ENCODE measurements at places on chromosomes 7 and 10.

DNA sequence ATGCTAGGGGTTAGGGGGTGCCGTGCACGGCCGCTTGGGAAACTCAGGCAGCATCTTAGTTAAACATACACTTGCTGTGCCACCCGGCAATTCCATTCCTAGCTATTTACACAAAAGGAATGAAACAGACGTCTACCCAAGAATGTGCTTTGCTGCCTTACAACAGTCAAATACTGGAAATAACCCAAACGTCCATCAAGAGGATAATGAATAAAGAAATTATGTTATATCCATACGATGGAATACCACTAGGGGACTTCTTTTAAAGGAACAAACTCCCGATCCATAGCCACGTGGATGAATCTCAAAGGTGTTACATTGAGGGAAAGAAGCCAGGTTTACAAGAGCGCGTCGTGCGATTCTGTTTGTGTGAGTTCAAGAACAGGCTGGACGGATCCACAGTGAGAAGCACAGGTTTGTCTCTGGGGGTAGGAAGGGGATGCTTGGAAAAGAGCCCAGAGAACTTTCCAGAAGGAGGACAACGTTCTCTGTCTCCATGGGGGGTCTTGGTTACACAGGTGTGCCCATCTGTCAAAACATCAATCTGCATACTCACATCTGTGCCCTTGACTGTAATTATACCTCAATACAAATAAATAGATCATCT, 41.8 kb downstream of the STK32C start:
- no peak for DNase-seq

DNA sequence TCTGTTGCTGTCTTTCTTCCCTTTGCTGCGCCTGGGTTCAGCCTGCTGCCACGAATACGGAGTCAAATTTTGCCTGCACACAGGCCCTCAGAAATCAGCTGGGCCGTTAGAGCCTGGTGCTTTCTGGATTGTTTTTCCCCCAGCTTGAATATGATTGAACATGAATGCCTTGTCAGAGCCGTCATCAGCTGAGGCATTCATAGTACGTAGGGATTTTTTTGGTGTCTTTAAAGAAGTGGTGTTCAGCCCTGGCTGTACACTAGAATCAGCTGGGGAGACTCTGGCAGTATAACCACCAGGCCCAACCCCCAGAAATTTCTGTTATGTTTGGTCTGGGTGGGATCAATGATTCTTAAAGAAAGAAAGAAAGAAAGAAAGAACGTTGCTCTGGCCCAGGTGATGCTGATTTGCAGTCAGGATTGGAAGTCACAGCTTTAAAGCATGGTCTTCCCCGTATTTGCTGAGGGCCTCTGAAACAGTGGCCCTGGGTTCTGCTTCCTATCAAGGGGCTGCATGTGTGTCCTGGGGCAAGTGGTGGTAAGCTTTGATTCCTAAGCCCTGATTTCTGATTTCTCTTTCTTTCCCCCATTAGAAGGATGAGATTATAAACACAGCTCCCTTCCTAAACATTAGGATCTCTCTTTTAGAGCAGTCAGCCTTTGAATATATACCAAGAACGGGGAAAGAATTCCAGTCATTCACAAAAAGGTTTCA, 24.7 kb downstream of the NUB1 start:
- DNase-seq: no peak

DNA sequence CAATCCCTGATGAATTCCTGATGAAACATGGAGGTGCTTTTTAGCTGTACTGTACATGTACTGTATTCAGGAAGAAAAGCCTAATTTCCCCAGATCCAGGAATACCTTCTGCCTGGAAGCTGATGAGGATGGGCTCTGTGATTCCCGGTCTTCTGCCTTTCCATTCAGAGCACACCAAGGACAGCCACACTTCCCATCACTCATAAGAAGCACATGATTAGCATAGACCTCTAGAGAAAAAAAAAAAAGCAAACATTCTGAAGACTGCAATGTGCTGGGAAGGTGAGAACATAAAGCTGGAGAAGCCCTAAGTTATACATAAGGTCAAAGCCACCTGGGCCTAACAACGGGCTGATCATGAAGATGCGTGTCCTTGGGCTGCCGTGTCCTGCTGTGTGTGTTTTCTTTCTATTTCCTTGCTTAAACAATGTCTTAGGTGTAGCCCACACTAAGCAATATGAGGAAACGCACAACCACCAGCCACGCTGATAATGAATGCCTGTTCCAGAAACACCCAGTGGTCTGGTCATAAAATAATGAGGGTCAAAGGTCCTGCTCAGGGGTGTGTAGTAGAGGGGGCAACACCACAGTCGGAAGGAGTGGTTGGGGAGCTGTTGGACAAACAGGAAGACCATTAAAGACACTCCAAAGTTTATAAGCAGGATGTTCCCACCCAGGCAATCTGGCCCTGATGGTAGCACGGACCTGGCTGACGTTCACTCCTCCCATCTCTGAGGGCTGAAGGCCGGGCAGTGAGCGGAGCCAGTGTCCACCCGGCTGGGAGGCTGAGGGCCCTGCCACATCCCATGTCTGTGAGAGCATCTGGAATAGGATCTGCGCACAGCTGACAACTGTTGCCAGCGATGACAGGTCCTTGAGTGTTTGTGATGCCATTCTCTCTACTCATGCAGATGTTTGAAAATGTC, 7.9 kb downstream of the PKD1L1 start:
- DNase-seq: no peak

DNA sequence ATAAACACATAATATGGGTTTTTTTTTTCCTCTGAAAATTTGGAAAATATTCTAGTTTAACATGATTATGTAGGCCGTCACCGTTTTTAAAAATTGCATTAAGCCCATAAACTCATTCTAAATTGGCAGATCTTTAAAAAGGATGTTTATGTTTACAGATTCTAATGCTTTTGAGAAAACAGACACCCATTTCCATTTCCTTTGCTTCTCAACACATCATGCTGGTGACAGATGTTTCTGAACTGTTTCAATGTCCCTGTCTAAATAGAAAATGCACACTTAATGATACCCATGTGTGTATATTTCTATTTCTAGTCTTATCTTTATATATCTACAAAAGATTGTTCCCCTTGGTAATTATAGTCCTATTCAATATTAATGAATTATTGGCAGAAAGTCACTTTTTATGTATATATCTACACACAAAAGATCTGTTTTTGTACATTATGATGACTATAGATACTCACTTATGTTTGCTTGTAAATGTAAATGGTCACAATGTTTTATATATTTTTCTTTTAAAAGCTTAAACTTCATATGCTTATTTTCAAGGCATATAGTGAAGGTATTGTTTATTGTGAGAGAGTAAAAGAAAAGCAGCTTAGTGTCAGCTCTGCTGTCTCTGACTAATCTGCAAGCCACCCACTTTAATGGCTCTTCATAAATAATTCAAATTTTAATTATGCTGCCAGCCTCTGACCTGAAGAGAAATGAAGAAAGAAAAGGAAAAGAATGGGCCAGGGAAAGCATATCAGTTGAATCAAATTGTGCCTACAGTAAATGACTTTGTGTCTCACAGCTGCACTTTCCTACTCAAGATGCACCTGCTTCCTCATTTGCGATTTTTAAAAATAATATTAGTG, 179.4 kb downstream of the CACNA2D1 start:
- DNase-seq: no peak

DNA sequence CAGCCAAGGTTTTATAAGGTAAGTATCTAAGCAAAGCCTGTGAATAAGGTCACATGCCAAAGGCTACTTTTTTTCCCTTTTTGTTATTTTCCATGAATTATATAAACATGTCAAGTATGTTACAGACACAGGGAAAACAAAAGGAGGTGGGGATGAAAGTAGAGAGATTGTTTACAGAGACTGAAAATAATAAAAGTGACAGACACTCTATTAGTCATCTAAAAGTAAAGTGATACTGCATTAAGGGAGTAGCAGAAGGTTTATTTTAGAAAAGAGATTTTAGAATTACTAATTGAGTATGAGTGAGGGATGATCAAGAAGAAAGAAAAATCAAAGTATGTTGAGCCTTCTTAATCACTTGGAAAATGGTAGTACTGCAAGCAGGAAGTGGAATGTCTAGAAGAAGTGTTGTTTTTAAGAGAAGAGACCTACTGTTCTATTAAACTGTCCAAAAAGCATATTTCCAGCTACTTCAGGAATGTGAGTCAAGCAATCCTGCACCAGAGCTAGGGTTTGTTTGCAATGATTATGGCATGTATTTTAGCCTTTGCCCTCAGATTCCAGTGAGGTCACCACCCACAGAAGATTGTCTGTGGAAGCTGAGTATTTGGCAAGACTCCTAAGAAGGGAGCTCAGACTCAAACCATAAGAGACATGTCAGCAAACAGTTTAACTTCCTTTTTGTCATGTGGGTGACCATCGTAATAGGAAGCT, 177.9 kb upstream of the PLXDC2 start:
- no peak for DNase-seq

DNA sequence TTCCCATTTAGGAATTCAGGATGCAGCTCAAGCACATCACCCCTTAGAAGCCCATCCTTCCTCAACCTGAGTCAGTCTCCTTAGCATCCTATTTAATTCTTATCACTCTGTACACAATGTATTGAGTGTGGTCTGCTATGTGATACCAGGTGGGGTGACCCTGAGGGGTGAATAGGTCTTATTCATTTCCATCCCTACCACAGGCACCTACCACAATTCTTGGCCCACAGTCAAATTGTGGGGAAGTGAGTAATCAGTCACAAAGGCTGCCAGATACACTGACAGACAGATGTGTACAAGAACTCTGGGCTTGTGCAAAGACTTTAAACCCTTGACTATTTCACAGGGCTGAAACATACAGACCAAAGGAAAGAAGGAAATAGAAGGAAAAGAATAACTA, 560.5 kb downstream of the PARD3 start:
- no peak for DNase-seq

DNA sequence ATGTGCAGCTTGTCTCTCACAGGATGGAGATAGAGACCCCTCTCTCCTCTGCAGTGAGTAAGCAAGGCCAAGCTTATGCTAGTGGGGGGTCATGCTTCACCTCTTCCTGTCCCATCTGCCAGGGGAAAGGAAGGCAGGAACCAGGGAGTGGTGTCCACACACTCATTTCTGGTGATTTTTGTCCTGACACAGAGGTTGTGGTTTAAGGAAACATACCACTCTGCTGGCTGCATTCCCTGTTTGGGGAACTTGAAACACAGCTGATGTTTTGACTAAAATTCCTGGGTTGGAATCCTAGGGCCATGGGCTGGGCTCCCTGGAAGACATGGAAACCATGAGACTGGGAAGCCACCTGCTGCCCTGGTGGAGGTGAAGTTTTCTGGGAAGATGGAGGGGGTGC, 21.4 kb downstream of the C10orf120 start:
- no peak for DNase-seq

GRCh38 chr10:102645388-102645740, 1.1 kb downstream of the TRIM8 start:
- no peak for DNase-seq

DNA sequence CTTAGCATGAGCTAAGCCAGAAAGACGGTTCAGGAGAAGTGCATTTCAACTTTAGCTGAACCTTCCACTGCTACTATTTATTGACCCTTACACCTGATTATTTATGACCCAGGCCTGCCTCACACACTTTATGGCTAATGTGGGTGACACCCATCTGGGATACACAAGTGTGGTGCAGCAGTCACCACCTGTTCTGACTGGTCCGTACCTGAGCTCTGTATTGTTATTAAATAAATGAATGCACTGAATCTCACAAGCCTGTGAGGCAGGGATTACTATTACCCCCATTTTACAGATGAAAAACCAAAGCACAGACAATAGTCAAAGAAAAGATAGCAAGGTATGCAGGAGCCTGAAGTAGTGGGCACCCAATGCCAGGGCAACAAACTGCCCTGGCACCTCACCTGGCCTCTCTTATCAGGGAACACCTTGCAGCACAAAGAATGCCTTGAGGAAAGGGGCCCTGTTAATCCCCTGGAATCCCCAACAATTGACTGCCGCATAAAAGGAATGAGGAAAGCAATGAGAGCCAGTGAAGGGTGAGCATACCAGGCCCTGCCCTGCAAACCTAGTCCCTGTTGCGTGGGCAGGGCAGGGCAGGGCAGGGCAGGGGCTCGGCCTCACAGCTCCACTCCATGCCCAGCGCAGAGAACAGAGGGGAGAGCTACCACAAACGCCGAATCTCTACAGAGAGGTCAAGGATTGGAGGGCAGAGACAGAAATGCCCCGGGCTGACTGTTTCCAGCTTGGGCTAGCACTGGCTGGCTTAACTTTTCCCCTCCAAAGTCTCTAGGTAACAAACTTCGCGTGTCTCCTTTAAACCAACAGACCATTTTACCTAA, 1.3 kb downstream of the ANXA11 start:
- DNase-seq: no peak

DNA sequence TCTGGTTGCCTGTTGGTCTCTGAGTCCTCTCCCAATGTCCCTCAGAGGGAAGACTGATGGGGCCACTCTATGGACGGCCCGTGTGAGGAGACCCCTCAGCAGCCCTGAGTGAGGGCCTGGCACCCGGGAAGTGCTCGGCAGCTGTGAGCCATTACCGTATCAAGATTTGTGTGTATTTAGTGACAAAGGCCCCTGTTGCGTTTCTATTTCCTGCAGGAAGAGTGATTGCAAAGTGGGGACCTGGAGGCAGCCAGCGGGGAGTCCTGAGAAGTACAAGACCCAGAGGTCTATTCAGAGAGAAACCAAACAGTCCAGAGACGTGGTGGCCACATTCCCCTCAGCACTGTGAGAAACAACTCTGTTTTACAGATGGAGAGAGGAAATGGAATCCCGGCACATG, 51.1 kb upstream of the CHST15 start:
- no peak for DNase-seq

DNA sequence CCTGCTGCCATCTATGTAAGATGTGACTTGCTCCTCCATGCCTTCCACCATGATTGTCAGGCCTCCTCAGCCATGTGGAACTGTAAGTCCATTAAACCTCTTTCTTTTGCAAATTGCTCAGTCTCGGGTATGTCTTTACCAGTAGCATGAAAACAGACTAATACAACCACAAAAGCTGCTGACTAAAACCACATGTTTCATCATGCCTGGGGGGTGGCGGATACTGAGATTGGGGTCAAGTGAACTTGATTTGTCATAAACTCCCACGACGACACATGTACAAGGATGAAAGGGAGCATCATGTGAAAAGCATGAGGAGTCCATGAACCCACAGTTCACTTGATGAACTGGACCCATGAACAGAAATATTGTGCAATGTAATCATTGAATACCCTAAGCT, 134.9 kb upstream of the ANK3 start:
- no peak for DNase-seq

- DNase-seq: no peak
Observed at GRCh38 chr10:6405713-6406112, 174.4 kb downstream of the PRKCQ start.

All from activated CD8-positive, alpha-beta memory T cell treated with anti-CD3 and anti-CD28 coated beads for 1 hour (primary cell).